Left ventricle myocardium inferior (tissue), 1 donor: ENCODE measurements at places on chromosomes 2 and 18.

DNA sequence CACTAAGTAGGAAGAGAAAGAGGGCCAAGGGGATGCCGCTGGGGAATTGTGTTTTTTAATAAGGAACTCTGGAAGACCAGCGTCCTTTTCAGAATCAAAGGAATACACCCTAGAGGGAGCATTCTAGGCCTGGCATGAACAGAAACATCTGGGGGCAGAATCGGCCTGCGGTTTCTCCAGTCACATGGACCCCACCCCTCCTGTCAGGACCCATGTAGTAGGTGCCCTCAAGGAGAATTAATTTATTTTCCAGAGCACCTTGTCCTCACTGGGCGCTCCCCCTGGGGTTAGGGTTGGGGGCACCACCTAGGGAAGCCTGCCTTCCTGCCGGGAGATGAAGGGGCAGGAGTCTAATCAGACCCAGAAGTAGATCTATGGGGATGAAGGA is 44.2 kb downstream of the TMEM37 start:
- DNase-seq, result no peak

DNA sequence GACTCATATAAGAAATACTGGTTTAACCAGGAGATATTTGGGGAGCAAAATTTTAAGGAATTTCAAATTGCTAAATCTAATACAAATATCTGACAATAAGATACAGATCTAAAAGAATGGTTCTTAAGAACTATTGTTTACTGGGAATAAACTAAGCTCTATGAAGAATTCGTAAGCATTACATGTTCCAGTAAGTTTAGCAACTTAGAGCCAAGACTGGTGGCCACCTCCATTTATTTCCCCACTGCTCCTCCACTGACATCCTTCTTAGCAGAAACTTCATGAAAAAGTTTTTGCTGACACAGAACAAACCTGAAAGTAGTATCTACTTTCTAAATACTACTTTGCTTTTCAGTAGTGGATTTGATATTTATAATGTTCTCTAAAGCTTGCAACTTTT is 83.0 kb downstream of the ACSL3 start:
- DNase-seq, result no peak

GRCh38 chr2:236858661-236859060 is 227.0 kb upstream of the COPS8 start:
- DNase-seq, result no peak

DNA sequence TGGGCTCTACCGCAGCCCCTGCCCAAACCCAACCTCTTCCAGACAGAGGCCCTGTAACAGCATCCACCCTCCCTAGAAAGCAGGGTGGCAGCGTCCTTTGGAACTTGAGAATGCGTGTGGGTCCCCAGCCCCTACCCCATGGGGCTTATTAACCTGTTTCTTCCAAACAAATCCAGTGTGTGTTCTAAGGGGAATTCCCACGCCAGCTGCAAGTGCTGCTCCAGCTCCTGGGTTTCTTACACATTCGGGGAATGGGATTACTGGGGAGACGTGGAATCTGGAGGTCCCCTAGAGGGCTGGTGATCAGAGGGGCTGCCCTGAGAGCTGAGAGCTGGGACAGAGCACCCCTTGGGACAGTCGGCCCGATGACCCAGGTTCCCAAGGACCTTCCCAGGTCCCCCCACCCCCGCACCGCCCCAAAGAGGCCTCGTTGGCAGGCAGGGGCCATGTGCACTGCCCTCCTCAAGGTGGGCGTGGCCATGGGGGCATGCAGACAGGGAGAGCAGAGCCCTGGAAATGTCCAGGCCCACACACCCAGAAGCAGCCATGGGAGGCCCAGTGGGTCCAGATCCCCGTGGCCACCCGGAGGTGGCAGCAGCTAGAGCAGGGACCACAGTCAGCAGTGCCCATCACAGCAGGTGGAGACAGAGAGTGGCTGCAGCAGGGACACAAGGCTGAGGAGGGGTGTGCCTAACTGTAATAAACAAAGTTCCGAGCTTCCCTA is 18.8 kb upstream of the TEX44 start:
- no peak for DNase-seq

DNA sequence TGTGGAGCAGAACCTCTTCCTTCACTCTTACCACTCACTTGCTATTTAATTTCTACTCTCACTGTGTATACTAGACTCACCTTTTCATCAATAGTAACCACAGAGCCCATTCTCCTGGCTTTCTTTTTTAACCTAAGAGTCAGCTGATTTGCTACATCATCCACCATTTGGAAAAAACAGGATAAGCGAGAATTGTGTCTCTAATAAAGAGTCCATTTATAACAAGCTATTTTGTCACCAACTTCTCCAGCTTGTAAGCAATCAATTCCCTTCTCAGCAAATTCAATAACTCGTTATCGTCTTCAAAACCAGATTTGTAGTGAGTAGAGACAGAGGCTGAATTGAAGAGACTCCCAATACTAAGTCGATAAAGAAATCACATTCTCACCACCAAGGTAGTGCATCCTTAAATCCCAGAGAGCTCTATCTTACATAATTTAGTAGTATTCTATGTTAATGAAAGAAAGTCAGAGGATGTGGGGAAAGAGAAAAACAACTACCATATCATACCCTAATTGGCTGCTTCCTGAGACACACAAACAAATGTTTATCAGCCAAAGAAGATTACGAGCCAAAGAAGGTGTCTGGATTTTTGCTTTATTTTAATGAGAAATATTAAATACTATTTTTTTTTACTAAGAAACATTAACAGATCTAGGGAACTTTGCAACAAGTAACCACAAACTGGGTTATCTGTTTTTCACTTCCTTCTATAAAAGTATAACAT is 52.5 kb upstream of the SPTBN1 start:
- DNase-seq, result no peak

DNA sequence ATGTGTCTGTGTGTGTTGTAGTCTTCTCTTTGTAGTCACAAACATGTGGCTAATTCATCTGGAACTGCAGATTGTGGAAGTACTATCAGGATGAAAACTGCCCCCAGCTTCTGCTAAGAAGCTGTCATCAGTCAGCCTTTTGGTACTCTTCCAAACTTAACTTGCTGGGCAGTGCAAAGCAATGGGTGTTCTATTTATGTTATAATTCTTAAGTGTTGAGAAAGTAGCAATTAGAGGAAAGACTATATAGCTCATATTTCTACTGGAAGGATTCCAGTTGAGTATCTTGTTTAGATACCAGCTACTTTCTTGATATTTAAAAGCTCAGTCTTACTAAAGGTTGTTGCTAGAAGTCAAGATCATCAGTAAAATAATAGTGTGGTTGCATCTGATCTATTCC is 52.1 kb downstream of the SLC38A11 start:
- no peak for DNase-seq

- no peak for DNase-seq
Observed at GRCh38 chr2:134194519-134194918, 59.4 kb upstream of the MGAT5 start.

DNA sequence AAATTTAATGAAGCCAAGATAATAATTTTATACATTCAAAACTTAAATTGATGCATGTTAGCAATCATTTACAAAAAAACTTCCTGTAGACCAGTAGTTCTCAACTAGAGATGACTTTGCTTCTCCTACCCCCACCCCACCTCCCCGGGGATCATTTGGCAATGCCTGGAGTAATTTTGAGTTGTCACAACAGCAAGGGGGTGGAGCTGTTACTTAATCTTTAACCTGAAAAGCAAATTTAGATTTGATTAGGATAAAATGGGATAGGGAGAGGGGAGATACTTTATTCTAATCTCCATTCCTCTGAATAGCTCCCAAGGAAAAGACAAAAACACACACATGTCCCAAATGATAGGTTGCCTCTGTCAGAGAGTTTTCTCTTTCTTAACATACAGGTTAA is 4.2 kb downstream of the SLC40A1 start:
- peak; percentile 40 for DNase-seq

GRCh38 chr2:142031656-142032055 is 99.2 kb downstream of the LRP1B start:
- DNase-seq, result no peak

DNA sequence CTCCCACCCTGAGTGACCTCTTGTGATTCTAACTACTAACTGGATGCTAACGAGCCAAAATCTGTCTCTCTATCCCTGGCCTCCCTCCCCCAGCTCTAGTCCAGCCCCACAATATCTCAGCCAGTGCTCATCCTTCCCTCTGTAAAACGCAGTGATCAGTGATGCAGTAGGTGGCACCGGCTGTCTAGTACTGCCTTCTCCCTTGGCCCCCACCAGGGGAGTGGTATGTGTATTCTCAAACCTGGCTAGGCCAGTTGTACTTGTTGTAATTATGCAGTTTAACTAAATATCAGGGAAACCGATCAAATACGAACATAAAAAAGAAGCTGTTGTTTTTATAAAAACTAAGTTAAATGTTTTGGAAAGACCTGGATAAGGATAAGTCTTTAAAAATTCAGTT is 113.2 kb upstream of the ALPP start:
- DNase-seq, result no peak

GRCh38 chr2:190882411-190882766 is 1.8 kb downstream of the GLS start:
- DNase-seq, result no peak

GRCh38 chr18:47404845-47405244 is 153.4 kb upstream of the SKOR2 start:
- no peak for DNase-seq

DNA sequence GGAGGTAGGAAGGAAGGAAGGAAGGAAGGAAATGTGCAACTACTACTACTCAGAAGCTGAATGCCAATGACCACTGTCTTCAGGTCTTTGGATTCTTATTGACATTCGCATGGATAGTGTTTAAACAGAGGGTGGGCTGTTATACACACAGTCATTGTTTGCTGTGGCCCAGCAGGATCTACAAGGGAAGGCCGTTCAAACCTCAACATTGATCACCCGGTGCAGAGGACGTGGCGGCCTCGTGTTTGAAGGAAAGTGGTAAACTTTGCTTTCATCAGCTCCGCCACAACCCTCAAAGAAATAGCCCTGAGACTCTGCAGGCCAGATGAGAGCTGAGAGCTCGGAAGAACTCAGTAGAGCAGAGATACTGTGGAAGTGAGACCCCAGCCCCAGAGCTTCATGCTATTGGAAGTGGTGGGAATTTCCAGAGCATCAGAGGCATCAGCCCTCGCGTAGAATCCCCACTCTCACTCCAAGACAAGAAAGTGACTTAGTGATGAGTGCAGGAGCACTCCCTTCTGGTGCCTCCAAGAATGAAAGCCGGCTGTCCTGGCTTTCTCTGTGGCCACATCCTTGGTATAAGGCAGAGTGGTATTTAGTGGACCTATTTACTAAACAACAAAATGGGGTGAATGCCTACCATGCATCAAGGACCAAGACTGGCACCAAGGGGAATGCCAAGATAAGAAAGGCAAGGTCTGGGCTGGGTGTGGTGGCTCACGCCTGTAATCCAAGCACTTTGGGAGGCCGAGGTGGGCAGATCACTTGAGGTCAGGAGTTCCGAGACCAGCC is 10.1 kb upstream of the ROCK2 start:
- DNase-seq, result no peak

DNA sequence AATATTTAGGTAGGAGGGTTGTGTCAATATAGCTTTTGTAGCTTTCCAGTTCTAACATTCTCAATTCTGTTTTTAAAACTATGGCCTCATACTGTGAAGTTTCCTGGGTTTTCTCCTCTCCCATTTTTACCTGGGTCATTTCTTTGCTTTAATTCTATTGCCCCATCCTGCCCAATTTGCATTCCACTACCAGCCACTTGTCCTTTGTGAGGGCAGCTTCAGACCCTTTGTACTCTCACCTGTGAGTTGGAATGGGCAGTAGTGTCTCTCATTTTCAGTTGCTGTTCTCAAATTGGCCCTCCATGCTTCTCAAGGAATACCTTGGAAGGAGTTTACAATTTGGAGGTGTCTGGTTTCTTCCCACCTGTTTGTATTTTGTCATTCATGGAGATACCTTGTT is 108.4 kb downstream of the CAMKMT start:
- DNase-seq, result no peak

GRCh38 chr2:238290715-238291549 is 2.5 kb upstream of the PER2 start:
- no peak for DNase-seq

GRCh38 chr18:3624935-3625741 is 175.2 kb downstream of the TGIF1 start:
- no peak for DNase-seq

GRCh38 chr18:44594799-44595467 is 85.8 kb upstream of the SETBP1 start:
- no peak for DNase-seq

GRCh38 chr2:3041841-3042600 is 335.6 kb downstream of the EIPR1 start:
- DNase-seq, result peak; percentile 66

GRCh38 chr2:25339211-25339674 is 2.5 kb downstream of the DNMT3A start:
- DNase-seq, result peak; percentile 50

- DNase-seq, result no peak
Observed at GRCh38 chr18:7889515-7889914, 322.4 kb downstream of the PTPRM start.

DNA sequence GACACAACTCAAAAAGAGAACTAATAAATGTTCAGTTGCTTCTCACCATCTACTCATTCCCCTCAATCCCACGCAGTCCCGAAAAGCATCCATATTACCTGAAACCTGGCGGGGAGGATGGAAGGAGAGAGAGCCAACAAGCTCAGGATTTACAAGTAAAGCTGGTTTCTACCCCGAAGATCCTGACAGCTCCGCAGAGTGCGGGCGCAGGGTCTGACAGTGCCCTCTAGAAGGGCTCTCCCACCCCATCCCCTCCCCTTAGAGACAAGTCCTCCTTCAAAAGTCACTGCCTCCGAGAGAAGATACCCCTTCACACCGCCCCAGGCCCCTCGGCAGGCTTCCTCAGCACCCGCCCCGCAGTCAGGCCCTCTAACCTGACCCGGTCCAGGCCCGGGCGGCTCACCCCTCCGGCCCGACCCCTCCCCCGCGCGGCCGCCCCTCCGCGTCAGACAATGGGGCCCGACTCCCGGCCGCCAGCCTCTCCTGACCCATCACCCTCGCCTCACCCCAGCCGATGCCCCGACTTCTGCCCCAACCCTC is 550 bp downstream of the RAB1A start:
- peak; percentile 50 for DNase-seq

- DNase-seq, result no peak
Observed at GRCh38 chr2:37771600-37772088, 100.2 kb upstream of the CDC42EP3 start.

GRCh38 chr2:239902749-239903201 is 122.4 kb downstream of the NDUFA10 start:
- DNase-seq, result no peak

GRCh38 chr18:33052886-33053285 is 280.1 kb upstream of the KLHL14 start:
- no peak for DNase-seq

GRCh38 chr2:74291218-74291544 is 52.0 kb downstream of the SLC4A5 start:
- DNase-seq, result no peak

- DNase-seq, result no peak
Observed at GRCh38 chr18:63208676-63209075, 110.9 kb downstream of the BCL2 start.

DNA sequence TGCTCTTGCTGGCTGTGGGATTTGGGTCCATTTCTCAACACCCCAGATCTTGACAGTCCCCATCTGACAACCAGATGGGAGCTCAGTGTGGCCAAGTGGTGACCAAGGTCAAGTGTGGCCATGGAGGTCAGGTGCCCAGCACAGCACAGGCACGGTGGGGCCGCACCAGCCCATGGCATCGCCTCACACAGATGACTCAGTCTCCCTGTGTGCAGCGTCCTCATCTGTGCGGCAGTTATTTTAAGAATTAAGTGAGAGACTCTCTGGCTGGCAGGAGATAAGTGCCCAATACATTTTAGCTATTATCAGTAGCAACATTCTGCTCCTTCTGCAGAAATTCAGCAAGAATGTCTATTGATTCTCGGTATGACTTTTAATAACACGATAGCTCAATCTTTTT is 167.2 kb downstream of the DDX1 start:
- DNase-seq, result no peak
